Right cardiac atrium (tissue), 5 donors: ENCODE measurements at places on chromosomes 3 and 15. TPM values are rescaled to one million over a fixed set of nuclear protein-coding genes. Genes with fewer than 3 reads are reported as not detected.
A peak's percentile ranks its signal among the peaks of the same experiment; 100 is the strongest.

C3orf49 gene
- not detected for total RNA-seq

SLC4A7 gene
- total RNA-seq = 17.7 TPM

UNC13C gene
- total RNA-seq = 0.25 TPM

- DNase-seq = no peak
Measured at GRCh38 chr15:65460741-65461347, 38.1 kb upstream of the IGDCC4 start.

DNA sequence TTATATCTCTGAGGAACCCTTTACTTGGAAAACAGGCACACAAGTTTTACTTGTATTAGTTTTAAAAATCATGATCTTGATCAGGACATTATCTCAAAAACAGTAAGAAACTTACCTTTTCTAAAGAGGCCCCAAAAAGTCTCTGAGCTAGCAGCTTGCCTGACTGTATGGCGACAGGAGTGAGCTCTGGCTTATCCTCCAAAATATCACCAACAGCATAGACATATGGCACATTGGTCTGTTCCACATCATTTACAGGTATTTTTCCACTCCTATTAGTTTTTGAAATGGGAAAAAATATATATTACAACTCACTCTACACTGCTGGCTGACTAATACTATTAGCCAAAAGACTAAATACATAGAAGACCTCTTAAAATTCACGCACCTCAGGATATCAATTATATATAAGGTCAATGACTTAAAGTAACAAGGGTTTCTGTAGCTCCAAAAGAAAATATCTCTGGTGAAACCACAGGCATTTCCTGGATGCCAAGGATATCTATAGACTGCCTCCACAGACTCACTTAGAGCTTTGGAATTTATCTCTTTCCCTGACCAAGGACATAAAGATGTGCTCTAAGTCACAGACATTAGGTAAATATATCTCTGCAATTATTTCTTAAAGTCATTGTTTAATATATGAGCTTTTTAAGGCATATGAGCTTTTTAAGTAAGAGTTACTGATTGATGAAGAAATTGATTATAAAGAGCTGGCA lies 33.1 kb downstream of the TXNRD3 start:
- DNase-seq = no peak

GRCh38 chr15:45199136-45199810 lies 11.5 kb upstream of the SHF start:
- no peak for DNase-seq

- DNase-seq = no peak
Measured at GRCh38 chr3:128753715-128754114, 27.7 kb downstream of the RAB7A start.

DNA sequence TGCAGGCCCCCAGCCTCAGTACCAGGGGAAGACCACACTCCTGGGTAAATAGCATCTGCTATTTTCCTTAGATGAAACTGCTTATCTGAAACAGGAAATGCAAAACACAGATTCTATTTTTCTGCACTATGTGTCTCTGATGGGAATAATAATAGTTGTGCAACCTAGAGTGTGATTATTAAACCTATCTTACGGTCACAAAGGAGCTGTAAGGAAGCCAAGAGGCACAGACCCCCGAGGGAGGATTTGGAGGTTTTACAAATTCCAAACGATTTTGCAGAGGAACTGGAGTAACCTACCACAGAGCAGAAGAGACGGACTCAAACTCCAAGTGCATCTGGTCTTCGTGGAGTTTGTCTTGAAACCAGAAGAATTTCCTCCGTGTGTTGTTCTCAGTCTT lies 14.1 kb upstream of the APOD start:
- DNase-seq = no peak

GRCh38 chr3:171804618-171805389 lies 5.5 kb downstream of the PLD1 start:
- DNase-seq = peak; percentile 64

GRCh38 chr3:71702131-71703024 lies 22.8 kb downstream of the EIF4E3 start:
- DNase-seq = no peak

DNA sequence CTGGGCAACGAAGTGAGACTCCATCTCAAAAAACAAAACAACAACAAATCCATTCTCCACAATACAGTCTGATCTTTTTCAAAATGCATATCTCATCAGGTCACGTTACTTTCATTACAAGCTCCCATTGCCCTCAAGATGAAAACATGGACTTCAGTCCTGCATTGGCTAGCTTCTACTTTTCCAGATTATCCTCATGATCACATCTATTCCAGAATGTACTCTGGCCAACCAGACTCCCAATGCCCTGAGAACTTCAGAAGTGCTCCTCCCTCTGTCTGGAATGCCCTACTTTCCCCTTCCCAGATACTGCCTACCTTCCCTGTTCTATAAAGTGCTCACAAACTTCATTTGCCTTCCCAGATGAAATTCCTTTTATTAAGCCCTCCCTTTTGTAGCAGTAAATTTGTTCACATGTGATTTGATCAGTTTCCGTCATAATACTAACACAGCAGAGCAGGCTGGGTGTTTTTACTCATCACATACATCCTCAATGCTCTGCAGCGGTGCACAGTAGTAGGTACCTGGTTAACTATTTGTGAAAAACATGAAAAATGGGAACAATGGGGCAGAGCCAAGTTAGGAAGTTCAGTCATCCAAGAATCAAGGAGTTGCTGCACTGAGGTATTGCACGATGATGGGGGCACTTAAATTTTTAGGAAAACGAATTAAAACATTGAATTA lies 5.3 kb downstream of the RPL22L1 start:
- no peak for DNase-seq

DNA sequence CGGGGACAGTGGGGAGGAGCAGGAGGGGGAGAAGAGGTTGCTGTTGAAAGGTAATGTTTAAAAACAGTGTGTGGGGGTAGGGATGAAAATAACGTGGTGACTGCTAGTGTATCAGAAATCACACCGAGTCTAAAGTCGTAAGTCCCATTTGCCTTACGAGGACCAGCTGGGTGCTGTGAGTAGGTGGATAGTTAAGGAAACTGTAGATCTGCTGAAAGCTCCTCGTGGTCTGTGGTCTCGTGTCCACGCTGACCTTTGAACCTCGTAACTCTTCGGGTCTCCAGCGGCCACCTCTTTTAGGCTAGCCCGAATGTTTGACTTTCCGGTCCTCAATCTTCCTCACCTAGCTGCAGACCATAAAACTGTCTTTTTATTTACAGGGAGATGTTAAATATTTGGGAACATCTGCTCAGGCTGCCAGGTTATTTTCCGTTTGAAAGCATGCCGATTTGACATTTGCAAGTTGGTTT lies 29.3 kb upstream of the ST3GAL6 start:
- no peak for DNase-seq
